ENCODE measurements at places on chromosomes 6 and 20. TPM values are rescaled to one million over a fixed set of nuclear protein-coding genes. Genes with fewer than 3 reads are reported as not detected.

Gene GPR6
- polyA plus RNA-seq, result not detected

Gene MLN
- not detected for polyA plus RNA-seq

Gene SIRPB2
- 0.41 TPM for polyA plus RNA-seq

Gene TREML1
- polyA plus RNA-seq, result 0.07 TPM

Gene HCRTR2
- polyA plus RNA-seq, result not detected

Gene PPP1R14C
- polyA plus RNA-seq, result 12.4 TPM

Gene ADTRP
- 0.35 TPM for polyA plus RNA-seq

Data from esophagus (tissue), 2 donors.